ENCODE measurements at places on chromosomes 1 and 21. TPM values are rescaled to one million over a fixed set of nuclear protein-coding genes. Genes with fewer than 3 reads are reported as not detected.

Gene KCNK1
- 11.9 TPM for total RNA-seq

- DNase-seq, result no peak
These were observed 86.6 kb downstream of the DMRTB1 start for GRCh38 chr1:53545663-53546408.

GRCh38 chr1:145960468-145961108 is 2.8 kb upstream of the LIX1L start:
- peak; percentile 70 for DNase-seq

Gene MARK1
- total RNA-seq, result 2.7 TPM

Gene ARID4B
- total RNA-seq, result 37.4 TPM

Gene C1orf226
- 2.9 TPM for total RNA-seq

GRCh38 chr1:172999349-172999748 is 51.4 kb downstream of the TNFSF18 start:
- no peak for DNase-seq

Data from stomach (tissue), 19 donors.